ENCODE measurements at places on chromosomes 6 and 20.

DNA sequence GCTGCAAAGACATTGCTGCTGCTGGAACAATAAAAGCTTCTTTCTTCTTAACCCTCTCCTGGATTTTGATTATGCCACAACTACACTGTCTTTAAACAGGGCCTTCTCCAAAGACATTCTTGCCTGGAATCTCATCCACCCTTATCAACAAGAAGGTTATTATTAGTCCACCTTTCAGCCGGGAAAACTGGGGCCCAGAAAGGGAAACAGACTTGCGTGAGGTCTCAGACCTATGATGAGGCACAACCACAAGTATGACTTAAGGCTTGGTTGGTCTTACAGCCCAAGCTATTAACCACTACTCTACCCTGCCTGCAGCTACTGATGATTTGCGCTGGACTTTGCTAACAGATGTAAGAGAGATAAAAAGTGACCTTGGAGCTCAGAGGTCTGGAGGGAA is 62.8 kb upstream of the CTNNBL1 start:
- DNase-seq, result no peak

- no peak for DNase-seq
Observed at GRCh38 chr6:158344534-158344933, 32.3 kb downstream of the TULP4 start.

- no peak for DNase-seq
Observed at GRCh38 chr6:162251257-162251656, 476.3 kb downstream of the PRKN start.

DNA sequence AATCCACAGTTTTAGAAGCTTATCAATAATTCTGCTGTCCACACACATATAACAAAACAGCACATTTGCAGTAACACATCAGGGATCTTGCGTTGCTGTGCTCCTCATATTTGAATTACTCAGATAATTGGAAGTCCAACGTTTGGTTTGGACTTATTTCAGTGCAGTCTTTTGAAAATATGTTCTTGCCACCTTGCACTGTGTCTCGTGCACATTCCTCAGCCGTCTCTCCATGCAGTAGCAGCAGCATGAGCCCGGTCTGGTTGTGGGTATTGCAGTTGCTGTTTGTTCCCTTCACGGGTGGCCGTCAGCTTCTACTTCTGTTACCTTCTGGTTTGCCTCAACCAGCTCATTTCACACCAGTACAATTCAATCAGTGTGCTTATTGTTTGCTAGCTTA is 215.5 kb downstream of the SLC24A3 start:
- no peak for DNase-seq

DNA sequence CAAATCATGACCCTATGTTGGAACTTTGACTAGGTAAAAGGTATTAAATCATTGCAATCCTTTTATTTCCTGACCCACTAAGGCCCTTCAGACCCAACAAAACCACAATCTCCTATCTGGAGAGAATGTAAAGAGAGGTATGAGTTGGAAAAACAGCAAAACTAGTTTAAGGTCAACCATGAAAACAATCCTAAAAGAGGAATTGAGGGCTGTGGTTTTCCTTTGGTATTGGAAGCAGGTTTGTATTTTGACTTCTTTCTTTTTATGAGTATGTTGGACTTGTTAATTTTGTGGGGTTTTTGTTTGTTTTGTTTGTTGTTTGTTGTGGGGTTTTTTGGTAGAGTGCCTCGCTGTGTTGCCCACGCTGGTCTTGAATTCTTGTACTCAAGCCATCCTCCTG is 4.7 kb upstream of the SEC63 start:
- DNase-seq, result no peak

GRCh38 chr6:35728683-35729678 is 7.9 kb upstream of the ARMC12 start:
- no peak for DNase-seq

DNA sequence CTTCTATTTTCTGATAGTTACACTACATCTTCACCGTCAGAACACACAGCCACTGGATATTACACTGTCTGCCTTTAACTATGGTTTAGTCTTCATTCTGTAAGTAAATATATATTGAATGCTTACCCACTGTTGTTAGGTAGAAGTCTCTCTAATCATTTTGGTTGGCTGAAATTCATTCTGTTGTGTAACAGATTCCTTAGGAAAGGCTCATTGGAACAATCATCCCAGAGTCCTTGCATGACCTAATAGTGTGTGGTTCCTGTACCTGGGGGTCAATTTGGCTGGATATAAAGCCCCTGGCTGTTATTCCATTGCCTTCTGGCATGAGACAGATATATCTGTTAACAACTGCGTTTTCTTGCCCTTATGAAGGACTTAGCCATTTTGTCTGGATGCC is 9.9 kb downstream of the BLOC1S5 start:
- DNase-seq, result no peak

DNA sequence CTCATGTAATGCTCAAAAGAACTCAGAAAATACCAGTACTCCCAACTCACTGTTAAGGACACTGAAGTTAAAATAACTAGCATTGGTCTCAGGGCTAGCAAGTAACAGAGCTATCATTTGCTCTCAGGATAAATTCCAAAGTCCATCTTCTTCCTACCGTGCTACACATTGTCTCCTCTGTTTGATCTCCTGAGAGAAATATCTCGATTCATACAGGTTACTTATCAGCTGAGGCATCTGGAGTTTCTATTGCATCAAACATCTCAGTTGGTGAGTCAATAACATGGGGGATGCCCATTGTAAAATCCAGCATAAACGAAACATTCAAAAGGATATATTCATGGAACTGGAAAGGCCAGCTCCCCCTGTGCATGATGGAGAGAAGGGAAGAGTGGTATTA is 147.4 kb downstream of the BACH2 start:
- no peak for DNase-seq

- DNase-seq, result no peak
Observed at GRCh38 chr20:51195990-51196389, 173.1 kb upstream of the KCNG1 start.

DNA sequence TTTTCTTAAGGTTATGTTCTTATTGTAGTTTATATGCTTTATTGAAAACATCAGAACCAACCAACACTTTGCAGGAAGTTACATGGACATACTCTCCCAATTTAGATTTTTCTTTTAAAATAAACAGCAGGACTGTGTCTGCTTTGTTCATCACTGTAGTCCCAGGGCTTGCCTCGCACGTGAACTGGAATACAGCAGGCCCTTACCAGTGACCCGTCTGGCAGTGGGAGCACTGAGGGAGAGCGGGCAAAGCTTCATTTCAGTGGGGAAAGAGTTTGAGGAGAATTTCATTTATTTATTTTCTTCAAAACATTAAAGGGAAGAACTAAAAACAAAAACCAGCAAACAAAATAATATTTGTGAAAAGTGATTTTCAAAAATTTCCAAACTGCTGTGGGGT is 230.8 kb downstream of the PAX1 start:
- DNase-seq, result no peak

DNA sequence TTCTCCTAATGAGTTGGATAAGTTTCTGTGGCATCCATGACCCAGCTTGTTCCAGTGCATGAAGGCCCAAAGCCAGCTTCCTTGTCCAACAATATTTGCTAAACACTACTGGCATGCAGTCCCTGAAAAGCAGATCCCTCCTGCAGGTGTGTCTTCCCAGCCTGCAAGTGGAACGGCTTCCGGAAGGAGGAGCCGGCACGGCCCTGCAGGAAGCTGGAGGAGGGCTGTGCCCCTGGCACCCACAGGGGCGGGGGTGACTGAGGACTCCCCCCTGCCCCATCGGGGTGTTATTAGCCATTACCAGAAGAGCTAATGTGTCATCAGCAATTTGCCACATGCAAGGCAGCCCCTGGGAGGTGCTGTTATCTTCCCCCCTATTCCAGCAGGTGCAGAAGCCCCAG is 27.4 kb downstream of the NPEPL1 start:
- no peak for DNase-seq

- DNase-seq, result no peak
Observed at GRCh38 chr6:133977983-133978895, 25.2 kb downstream of the TBPL1 start.

DNA sequence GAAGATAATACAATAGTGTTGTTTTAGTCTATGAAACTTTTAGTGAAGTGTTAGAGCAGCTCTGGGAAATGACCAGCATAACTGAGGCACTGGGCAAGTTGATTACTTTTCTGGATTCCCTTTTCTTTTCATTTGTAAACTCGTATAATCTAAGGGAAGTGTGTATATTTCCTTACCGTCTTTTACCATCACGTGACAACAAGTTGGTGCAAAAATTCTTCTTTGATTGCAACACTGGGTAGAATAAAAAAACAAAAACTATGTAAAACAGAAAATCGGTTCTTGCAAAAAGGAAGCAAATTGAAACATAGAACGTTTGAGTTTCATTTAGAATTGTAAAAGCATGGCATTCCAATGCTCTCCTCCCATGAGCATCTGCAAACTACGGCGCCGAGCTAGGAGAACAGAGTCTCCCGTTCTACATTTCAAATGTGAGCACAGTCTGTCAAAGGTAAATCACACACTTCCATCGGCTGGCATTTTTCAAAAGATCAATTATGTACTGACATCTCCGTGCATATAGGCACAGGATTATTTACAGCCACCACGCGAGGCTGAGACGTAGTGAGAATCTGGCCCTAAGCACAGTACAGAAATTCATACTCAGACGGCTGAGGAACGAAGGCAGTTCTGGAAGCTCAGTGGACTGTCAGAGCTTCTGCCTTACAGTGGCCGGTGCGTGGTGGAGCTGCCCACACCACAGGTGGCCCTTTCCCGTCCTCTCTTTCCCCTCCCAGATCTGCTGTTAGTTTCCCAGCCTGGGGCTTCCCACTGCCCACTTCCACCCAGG is 314.0 kb downstream of the BMP7 start:
- no peak for DNase-seq

DNA sequence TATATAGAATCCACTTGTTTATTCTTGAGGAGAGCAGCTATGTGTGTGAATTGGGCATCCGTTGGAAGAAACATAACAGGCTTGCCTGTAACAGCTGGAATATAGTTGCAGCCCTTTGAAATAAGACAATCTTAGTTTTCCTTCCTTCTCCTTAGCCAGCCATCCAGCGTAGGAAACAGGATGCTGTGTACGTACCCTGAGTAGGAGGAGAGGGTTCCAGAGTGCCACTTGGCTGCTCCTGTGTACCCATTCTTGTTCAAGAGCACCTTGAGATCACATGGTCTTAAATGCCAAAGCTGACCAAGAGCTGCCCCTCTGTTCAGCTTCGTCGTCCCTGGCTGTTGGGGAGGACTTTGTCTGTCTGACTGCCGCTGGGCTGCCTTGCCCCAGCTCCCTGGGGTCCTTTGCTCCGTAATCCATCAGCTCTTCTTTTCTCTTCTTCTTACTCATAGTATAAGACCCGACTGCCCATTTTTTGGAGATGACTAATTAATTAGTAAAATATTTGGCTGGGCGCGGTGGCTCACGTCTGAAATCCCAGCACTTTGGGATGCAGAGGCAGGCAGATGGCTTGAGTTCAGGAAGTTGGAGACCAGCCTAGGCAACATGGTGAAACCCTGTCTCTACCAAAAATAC is 49.0 kb downstream of the RREB1 start:
- DNase-seq, result no peak

- DNase-seq, result no peak
Observed at GRCh38 chr20:44004306-44004915, 89.8 kb downstream of the TOX2 start.

GRCh38 chr20:36629719-36630681 is 16.0 kb downstream of the SLA2 start:
- DNase-seq, result no peak

DNA sequence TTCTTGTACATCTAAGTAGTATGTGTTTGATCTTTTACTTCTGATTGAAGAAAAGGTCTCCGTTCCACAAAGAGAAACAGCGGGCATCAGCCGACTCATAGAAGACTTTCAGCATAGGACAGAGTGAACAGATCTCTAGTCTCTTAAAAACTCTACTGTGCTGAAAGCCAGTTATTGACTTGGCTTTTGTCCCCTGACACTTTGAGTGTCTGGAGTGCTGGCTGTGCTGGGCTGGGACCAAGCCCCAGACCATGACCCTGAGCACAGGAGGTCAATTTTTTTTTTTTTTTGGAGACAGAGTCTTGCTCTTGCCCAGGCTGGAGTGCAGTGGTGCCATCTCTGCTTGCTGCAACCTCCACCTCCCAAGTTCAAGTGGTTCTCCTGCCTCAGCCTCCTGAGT is 27.8 kb downstream of the MYBL2 start:
- DNase-seq, result no peak

All from hematopoietic multipotent progenitor cell treated with erythropoietin and hydrocortisone succinate and interleukin-3 and kit ligand, for 15 days (in vitro differentiated cells).